Pancreas (tissue), 10 donors: ENCODE measurements at places on chromosomes 12 and 14. TPM values are rescaled to one million over a fixed set of nuclear protein-coding genes. Genes with fewer than 3 reads are reported as not detected.

SOAT2 gene
- polyA plus RNA-seq: 0.54 TPM

DNA sequence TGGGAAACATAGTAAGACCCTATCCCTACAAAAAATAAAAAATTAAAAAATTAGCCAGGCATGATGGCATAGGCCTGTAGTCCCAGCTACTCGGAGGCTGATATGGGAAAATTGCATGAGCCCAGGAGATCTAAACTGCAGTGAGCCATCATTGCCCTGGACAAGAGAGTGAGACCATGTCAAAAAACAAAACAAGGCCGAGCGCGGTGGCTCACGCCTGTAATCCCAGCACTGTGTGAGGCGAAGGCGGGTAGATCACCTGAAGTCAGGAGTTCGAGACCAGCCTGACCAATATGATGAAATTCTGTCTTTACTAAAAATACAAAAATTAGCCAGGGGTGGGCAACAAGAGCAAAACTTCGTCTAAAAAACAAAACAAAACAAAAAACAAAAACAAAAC lies 51.6 kb downstream of the FAM186A start:
- DNase-seq: no peak

DNA sequence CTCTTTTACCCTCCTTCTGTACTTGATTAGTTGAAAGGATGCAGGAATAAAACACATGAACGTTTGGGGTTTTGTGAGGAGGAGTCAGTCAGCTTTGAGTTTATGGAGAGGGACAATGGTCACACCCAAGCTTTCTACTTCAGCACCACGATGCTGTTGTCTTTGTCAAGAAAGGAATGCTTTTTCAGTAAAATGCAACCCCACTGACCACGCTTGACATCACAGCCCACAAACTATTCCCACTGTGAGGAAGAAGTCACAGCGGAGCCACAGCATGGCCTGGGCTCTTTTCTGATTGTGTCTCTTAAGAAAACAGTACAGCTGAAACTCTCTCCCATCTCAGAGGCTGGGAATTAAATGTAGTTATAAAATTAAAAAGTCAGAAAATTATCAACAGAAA lies 135.2 kb downstream of the APAF1 start:
- DNase-seq: no peak

- DNase-seq: no peak
Observed at GRCh38 chr12:102652645-102653313, 172.4 kb upstream of the IGF1 start.

GRCh38 chr12:68100241-68100640 lies 59.3 kb downstream of the IFNG start:
- DNase-seq: no peak

DNA sequence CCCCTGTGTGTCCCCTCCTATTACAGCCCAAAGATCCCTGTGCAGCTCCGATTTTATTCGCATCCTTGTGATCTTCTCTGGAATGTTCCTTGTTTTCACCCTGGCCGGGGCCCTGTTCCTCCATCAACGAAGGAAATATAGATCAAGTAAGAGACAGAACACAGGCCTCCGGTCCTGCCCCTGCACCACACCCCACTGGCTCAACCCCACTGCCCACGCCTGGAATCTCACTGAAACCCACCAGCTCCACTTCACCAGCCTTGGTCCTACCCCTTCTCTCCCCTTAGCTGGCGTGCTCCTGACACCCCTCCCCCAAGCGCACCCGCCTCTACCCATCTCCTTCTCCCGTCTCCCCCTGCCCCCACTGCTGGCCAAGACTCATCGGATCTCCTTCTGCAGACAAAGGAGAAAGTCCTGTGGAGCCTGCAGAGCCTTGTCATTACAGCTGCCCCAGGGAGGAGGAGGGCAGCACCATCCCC lies 934 bp upstream of the TAPBPL start:
- DNase-seq: no peak

DNA sequence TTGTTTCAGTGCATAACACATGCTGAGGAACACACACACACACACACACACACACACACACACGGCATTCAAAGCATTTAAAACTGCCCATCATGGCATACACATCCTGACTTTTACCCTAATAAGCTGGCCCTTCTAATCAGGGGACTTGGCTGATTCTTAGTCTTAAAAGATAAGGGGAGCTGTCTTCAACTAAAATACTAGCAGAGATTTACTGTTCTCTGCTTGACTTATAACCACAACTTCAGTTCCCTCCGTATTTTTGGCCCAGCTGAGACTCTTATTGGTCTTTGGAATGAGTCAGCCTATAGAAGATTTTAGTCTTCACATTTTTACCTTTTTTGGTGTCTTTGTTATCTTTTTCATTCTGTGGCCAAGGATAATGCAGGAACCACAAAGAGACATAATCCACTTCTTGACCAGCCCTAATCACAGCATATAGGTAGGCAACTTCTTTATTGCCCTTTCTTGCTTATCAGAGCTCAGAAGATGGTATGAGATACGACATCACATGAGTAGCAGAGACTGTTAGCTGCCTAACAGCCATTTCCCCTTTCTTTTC lies 25.1 kb upstream of the SLC8A3 start:
- no peak for DNase-seq

LRRIQ1 gene
- polyA plus RNA-seq: 2.0 TPM

DNA sequence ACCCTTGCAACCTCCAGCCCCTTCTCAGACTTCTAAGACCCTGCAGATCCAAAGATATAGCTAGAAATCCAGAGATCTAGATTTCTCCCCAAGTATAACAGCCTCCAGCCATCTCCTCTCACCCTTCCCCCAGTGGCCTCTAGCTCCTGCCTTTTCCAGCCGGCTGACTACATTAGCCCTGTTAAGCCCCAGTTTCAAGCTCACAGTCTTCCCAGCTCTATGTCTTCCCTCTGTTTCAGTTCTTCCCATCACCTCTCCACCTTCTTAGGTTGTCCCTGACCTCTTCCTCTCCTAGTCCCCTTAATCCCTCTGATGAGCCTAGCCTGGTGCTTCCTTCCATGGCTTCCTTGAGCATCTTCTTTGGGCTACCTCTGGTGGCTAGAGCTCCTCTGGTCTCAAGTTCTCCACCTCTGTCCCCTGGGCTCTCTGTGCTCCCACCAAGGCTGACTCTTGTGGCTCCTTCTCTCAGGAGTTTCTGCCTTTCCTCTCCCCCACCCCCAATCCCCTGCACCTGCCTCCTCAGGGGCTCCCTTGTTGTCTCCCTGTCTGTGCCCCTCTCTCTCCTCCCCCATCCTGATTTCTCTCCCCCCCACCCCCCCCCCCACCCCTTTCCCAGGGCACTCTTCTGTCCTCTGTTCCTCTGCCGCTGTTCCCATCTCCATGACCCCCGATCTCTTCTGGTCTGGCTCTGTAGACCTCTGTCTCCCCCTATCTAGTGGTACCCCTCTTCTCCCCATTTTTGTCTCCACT lies 816 bp upstream of the GDF11 start:
- no peak for DNase-seq

- no peak for DNase-seq
Observed at GRCh38 chr14:81464253-81465002, 64.3 kb upstream of the STON2 start.

RD3L gene
- not detected for polyA plus RNA-seq

MDP1 gene
- 31.7 TPM for polyA plus RNA-seq

- DNase-seq: no peak
Observed at GRCh38 chr14:71346685-71347084, 439.4 kb downstream of the PCNX1 start.

DNA sequence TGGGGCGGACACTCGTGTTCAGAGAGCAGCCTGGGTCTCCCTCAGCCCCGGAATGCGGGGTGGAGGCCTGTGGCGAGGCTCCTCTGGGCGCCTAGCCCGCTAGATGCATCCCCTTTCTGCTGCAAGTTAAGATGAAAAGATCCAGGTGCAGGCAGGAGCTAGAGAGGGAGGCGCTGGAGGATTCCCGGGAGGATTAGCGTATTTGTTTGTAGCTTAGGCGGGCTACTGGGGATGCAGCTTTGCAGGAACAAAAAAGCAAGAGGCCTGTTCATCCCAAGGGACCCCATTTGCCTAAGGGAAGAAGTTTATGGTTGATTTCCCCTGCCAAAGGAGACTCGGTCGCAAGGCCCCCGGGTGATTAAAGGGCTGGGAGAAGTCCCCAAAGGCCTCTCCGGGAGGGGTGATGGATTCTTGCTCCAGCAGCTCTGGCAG lies 824 bp downstream of the CCDC177 start:
- DNase-seq: no peak

GARIN6 gene
- polyA plus RNA-seq: not detected

- DNase-seq: no peak
Observed at GRCh38 chr12:64894827-64895475, 70.5 kb downstream of the TBC1D30 start.

DNA sequence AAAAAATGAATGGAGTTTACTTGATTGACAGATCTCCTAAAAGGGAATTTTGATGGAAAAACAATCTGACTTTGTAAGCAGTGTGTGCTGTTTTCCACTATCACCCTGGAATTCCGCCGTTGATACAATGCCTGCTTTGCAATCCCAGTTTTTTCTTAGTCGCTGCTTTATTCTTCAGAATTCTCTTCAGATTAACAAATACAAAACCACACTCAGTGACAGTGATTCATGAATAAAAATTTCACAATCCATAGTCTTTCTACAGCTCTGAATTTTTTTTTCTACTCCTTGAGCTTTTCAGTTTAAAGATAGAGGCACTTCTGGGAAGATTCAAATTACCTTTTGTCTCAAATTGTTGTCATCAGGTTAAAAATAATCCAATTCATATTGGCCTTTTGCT lies 44.6 kb upstream of the KITLG start:
- DNase-seq: no peak

DNA sequence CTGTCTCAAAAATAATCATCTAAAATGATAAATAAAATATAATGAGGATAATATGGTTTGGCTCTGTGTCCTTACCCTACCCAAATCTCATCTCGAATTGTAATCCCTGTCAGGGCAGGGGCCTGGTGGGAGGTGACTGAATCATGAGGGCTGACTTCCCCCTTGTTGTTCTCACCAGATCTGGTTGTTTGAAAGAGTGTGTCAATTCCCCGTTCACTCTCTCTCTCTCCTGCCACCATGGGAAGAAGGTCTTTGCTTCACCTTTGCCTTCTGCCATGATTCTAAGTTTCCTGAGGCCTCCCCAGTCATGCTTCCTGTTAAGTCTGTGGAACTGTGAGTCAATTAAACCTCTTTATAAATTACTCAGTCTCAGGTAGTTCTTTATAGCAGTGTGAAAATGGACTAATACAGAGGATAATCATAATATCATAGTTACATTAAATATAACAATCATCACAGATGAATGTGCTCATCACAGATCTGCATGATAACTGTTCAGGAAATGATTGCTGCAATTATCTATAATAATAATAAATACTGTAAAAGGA lies 12.6 kb downstream of the EFCAB11 start:
- DNase-seq: no peak

NRXN3 gene
- polyA plus RNA-seq: 0.53 TPM

- no peak for DNase-seq
Observed at GRCh38 chr12:21541773-21542172, 15.7 kb downstream of the SPX start.

DLST gene
- 40.4 TPM for polyA plus RNA-seq

- DNase-seq: peak; percentile 57
Observed at GRCh38 chr14:96083667-96084320, 44.6 kb downstream of the C14orf132 start.

DNA sequence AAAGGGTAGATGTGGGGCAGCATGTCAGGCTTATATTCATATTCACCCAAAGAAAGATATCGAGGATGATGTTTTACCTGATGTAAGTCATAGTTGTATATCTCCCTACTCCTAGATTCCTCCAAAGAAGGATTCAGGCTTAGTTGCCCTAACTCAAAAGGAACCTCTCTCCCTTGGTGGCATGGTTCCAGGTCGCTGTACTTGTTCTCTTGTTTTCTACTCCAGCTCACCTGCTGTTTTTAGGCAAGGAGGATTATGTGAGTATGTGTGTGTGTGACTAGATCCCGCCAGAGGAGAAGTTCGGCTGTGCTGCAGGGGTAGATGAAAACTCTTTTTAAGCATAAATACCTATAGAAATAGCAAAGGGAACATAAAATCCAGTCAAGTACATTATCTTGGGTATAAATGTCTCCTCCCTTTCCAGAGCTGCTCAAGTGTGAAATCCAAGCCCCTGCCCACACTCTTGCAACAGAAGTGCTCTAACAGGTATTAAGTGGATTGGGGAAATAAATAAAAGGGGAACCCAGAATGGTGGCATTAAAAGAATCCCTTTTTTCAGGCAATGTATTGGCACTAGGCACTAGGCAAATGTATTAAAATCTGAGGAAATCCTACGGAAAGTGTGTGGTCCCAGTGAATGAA lies 375.7 kb downstream of the ZFP36L1 start:
- no peak for DNase-seq

CDKN1B gene
- 19.1 TPM for polyA plus RNA-seq

DNA sequence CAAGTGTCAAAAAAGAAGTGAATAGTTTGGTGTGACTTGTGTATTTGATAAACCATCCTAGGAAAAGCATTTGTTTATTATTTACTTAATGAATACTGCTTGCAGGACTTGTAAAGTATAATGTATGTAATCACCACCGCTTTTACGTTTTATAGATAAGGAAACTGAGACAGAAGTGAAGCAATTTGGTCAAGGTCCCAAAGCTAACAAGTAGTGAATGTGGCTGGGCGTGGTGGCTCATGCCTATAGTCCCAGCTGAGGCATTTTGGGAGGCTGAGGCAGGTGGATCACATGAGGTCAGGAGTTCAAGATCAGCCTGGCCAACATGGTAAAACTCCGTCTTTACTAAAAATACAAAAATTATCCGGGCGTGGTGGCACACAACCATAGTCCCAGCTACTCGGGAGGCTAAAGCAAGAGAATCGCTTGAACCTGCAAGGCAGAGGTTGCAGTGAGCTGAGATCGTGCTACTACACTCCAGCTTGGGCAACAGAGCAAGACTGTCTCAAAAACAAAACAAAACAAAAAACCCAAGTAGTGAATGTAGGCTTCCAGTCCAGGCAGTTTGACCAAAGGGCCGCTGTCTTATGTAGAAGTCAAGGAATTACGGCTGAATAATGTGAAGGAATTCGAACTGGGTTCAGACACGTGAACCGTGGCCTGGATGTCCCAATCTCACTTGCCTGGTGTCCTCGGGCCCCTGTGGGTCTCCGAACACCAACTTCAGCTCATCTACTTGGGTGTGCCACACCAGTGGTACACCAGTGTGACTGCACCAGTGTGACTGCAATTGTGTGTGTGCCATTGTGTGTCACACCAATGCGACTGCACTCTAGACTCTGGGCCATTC lies 88.3 kb upstream of the MED13L start:
- no peak for DNase-seq

KRT74 gene
- not detected for polyA plus RNA-seq

GRCh38 chr12:57756406-57757341 lies 1.8 kb downstream of the MARCHF9 start:
- DNase-seq: no peak

AHSA1 gene
- polyA plus RNA-seq: 43.9 TPM

IL26 gene
- polyA plus RNA-seq: not detected

ITPR2 gene
- 3.3 TPM for polyA plus RNA-seq

GRCh38 chr14:26598081-26598671 lies 343 bp upstream of the NOVA1 start:
- DNase-seq: peak; percentile 81

- DNase-seq: no peak
Observed at GRCh38 chr14:104429291-104429861, 150.2 kb upstream of the C14orf180 start.
